ENCODE measurements at places on chromosomes 7 and 10.

GRCh38 chr7:56181010-56181409, 64.8 kb upstream of the NUPR2 start:
- no peak for DNase-seq

DNA sequence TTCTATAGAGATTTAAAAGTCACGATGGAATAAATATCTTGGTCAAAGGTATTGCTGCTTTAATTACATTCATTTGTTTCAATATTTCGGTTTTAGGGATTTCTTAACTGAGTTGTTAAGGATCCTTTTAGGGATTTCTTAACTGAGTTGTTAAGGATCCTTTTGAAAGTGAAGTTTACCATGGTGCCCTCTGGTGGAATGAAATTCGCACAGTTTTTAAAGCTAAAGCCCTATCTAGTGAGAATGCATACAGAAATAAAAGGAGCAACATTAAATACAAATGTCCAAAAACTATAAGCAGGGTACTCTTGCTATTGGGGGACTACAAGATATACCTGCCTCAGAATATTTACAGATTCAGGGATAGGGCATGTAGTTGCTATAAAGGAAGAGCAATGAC, 193.7 kb downstream of the RNLS start:
- DNase-seq, result no peak

DNA sequence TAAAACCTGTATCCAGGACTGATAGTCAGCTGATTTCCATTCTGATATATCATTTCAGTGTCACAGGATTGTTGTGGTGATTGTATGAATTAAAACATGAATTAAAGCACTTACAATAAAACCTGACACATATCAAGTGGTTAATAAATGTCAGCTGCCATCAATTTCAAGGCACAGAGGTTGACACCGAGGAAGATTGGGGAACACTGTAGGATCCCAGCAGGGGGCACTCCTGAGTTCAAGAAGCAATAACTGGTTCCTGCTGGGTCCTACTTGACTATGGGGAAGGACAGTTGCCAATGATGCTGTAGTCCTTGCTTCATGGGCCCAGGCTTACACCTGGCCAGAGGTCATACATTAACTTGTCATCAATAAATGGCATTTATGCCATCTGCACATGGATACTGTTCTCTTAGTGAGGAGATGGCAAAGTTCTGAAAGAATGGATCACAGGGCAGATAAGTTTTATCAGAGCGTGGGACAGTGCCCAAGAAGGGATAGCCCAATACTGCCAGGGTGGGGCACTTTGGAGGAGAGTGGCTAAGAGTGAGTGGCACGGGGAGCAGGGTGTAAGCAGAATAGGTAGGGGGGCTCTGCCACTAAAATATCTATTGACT, 24.1 kb downstream of the FZD1 start:
- peak; percentile 68 for DNase-seq

DNA sequence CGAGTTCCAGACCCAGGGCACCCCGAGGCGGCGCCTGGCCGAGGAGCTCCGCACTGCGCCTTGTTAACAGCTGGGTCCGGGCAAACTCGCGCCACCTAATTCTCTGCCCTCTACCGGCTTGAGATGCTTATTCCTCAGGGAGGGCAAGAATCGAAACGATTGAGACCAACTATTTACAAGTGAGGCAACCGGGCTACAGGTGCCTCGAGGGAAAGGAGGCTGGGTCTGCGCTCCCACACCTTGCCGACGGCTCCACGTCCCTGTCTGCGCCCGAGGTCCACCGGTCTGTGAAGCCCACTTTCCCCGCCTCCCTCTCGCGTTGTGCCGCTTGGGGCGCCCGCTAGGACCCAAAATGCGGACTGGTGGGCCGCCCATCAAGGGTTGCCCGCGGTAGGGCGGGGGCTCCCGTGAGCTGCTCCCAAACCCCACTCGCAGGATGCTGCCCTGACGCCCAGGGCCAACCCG, 527 bp downstream of the AKR1B1 start:
- DNase-seq, result peak; percentile 82

GRCh38 chr7:105389088-105389650, 448 bp upstream of the SRPK2 start:
- peak; percentile 78 for DNase-seq

GRCh38 chr10:34641913-34642558, 173.1 kb downstream of the PARD3 start:
- DNase-seq, result no peak

GRCh38 chr7:44604941-44605340, 1.5 kb upstream of the OGDH start:
- DNase-seq, result no peak

- no peak for DNase-seq
Measured at GRCh38 chr10:96758423-96758822, 38.1 kb upstream of the PIK3AP1 start.

DNA sequence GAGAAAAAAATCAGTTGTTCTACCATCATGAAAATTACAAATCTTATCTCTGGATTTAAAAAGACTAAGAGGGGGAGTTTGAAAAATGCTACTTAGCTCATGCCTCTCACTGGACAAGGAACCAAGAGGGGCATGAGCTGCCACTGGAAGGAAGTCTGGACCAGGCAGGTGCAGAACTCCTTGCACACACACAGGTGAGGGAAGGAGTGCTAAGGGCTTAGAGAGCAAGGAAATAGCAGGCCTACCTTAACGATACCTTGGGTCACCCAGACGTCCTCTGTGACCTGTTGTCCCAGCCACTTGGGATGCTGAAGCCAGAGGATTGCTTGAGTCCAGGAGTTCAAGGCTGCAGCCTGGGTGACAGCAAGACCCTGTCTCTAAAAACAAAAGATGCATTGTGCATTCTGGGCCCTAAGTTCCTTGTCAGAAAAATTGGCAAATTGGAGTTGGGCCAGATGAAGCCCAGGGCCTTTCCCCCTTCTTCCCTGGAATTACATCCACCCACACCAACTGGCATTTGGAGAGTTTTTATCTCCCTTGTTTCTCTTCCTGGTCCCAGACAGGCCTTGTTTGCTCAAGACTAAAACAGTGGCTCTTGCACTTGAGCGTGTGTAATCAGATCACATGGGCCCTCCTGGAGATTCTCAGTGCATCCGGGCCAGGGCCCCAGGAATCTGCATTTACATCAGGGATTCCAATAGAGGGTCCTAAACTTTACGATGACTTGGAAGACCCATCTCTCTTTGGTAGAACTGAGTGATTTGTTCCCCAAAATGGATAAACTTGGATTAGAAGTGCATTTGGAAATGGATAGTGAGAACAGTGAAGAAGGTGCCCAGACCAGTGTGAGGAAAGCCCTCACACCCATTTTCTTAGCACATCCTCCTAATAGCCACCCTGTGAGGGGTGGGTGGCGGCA, 3.0 kb downstream of the DDIT4 start:
- DNase-seq, result peak; percentile 69

DNA sequence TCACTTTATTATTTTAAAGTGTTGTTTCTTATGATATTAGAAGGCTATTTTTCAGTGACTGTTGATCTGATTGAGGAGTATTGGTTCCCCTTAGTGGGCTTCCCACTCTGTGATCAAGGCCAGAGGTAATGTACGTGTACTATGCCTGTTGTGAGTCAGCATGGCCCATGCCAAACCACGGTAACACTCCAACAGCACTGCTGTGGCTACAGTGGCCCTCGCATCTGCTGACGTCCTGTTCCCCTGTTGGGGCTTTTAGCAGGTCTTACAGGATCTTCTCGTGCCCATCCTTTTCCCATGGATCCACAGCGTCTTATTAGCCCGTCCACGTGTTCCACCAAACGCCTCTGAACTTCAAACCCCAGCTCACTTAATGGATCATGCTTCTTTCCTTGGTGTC, 964.6 kb upstream of the CELF2 start:
- no peak for DNase-seq

DNA sequence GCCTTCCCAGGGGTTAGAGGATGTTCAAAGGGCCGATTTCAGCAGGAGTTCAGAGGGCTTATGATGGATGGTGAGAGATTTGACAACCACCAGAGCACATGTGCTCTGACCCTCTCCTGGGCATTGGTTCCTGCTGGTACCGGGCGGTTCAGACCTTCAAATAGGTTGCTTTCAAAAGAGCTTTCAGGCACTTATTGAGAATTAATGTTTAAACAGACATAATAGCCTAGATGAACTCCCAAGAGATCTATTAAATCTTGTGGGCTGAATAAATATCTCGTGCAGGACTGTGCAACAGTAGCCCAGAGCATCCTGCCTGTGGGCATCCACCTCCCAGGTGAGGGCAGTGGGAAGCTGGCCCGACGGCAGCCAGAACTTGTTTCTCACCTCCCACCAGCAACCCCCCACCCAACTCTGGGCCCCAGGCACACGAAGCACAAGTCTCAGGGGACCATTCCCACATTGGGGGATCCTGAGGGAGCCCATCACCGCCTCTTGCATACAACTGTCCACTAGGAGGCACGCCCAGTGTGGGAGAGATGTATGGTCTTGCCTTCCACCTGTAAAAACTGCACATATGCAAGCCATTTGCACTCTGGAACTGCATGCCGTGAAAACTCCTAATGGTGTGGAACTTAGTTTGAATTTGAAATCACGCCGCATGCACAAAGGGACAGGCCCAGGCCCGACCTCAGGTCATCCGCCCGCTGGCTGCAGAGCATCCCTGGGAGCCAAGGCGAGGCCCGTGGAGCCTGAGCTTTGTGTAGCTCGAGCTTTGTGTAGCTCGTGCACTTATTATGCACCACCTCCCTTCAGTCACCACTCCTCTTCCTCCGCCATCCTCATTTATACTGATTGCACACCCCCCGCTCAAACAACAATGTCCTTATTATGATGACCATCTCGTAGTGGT, 147.8 kb downstream of the ADCY1 start:
- no peak for DNase-seq

- DNase-seq, result no peak
Measured at GRCh38 chr10:116737627-116738327, 4.6 kb downstream of the HSPA12A start.

GRCh38 chr7:3432911-3433310, 131.9 kb downstream of the SDK1 start:
- DNase-seq, result no peak

DNA sequence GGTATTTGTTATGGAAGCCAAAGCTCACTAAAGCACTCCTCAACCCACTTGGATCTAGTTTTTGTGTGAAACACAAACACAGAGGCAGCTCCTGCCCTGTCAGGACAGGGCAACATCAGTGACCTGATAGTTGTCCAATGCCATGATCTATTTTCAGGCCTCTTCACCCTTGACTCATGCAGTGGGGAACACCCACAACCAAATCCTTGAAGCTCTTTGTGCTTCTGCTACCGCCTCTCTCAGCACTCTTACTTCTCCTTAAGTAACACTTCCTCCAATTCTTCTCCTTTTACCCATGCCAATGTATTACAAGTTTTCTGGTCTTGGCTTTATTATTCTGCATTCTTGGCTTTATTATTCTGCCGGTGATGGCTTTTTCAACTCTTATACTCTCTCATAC, 425.3 kb downstream of the INHBA start:
- no peak for DNase-seq

GRCh38 chr10:130762491-130762890, 549.0 kb downstream of the TCERG1L start:
- DNase-seq, result peak; percentile 22

GRCh38 chr7:19557726-19558465, 150.9 kb downstream of the POLR1F start:
- no peak for DNase-seq

DNA sequence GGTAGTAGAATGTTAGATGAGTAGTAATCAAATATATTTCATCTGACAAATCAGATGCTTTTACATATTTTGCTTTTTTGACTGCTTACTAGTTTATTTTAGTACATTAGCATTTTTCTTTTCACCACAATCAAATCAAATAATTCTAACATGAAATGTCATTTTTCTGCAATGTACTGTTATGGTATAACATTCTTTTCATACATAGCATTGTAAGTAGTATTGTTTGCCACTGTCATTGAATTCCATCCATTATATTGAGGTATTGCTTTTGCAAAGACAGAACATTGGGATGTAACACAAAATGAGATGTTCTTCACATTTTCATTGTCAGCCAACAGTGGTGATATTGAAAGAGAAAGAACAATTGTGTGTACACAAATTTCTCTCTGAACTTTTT, 107.4 kb downstream of the TRIL start:
- DNase-seq, result no peak

DNA sequence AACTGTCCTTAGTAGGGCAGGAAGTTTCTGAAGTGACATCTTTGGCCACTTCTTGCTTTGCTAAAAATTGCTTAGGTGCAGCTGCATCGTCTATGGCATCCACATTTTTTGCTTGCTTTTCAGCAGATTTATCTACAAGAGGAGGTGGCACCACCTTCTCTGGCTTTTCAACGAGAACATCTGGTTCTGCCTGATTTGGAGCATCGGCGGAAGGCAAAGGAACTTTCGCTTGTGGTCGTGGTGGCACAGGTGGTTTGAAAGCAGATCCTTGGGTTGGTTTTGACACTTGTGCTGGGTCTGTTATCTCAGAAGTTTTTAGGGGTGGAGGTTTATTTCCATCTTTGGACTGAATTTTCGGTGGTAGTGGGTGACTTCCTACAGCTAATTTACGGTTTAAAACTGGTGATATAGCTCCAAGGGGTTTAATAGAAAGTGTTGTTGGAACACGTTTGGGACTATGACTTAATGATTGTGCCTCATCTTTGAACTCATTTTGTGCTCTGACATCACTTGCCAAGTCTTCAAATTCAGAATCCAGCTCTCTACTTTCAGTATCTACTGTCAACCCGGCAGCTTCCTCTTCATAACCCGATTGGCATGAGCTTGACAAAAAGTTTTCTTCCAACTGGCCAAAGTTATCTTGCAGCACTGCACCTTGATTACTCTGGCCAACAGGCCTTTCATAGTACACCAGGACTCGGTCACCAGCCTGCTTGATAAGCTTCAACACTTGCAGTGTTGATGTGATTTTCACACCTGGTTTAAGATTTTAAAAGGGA, 44.0 kb downstream of the SLC18A2 start:
- no peak for DNase-seq

DNA sequence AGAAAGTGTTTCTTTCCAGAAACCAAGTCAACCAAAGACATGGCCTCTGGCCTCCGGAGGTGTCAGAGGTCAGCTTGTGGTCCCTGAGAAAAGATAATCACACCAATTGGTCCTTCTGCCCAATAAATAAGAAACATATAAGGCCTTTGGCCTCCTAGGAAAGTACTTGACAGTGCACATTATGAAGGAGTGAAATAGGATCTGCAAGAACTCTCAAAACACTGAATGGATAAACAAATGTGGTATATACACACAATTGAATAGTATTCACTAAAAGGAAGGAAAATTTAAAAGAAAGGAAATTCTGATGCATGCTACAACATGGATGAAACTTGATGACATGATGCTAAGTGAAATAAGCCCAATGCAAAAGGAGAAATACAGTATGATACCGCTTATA, 35.4 kb upstream of the NRF1 start:
- DNase-seq, result no peak

GRCh38 chr7:82625377-82625776, 181.8 kb upstream of the CACNA2D1 start:
- no peak for DNase-seq

DNA sequence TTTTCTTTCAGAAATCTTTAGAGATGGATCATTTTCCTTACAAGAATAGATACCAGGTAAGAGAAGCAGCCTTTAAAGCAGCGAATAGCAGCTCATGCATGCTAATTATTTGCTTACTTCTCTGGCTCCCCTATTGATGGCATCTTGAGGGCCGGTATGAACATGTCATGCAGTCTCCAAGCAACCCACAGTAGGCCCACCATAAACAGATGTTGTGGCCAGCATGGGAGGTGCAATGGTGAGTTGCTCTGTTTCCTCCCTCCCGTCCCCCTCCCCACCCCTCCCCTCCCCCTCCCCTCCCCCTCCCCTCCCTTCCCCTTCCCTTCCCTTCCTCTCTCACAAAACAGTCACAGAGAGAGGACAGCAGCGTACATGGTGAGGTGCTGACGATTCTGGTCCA, 9.7 kb upstream of the ZNF273 start:
- DNase-seq, result peak; percentile 14

- no peak for DNase-seq
Measured at GRCh38 chr10:114520453-114520852, 116.2 kb upstream of the AFAP1L2 start.

GRCh38 chr10:89929282-89930026, 228.1 kb downstream of the KIF20B start:
- no peak for DNase-seq

All from islet precursor cell (in vitro differentiated cells).